ENCODE measurements at places on chromosomes 2 and 18. TPM values are rescaled to one million over a fixed set of nuclear protein-coding genes. Genes with fewer than 3 reads are reported as not detected.

DNA sequence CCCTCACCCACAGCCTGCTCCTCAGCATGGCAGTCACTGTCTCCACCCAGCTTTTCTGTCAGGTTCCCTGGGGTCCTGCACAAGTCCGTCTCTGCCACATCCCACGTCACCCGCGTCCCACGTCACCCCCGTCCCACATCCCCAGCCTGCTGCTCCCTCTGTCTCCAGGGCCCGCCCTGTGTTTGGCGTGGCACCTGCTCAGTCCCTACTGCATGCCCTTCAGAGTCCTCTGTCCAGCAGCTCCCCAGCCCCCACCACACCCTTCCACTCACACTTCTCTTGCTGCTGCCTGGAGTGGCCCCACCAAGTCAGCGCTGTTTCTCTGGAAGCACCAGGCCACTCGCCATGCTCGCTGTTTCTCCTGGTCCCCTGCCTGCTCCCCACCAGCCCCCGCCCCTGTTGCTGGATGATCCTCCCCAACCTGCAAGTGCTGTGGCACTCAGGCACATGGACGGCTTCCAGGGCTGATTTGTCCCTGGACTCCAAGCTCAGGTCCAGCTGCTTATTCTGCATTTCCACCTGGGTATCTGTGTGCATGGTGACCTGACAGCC, 18.8 kb downstream of the ATG4B start:
- DNase-seq: no peak

DNA sequence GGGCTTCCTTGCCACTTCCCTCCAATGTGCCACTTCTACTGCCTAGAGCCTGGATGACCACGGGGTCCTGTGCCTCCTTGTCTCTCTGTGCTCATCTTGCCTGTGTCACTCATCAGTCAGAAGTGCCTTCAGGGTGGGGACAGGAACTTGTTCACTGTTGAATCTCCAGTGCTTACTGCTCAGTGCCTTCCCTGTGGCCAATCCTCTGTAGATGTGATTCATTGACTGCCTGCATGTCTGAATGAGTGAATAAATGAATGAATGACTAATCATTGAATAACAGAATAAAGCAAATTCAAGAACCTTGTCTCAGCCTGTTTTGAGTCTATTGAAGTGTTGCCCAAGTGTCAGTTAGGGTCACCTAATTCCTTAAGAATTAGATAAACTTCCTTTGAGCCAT, 42.3 kb upstream of the FAM136A start:
- DNase-seq: peak; percentile 55

DNA sequence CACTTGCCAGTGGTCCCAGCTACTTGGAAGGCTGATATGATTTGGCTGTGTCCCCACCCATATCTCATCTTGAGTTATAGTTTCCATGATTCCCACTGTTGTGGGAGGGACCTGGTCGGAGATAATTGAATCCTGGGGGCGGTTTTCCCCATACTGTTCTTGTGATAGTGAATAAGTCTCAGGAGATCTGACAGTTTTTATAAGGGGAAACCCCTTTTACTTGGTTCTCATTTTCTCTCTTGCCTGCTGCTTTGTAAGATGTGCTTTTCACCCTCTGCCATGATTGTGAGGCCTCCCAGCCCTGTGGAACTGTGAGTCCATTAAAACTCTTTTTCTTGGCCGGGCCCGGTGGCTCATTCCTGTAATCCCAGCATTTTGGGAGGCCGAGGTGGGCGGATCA, 265.4 kb upstream of the SPOPL start:
- DNase-seq: no peak

EN1 gene
- 0.27 TPM for total RNA-seq

ALPI gene
- total RNA-seq: not detected

GRCh38 chr2:179862898-179863458, 1.6 kb upstream of the ZNF385B start:
- no peak for DNase-seq
